ENCODE measurements at places on chromosomes 16 and 17.

DNA sequence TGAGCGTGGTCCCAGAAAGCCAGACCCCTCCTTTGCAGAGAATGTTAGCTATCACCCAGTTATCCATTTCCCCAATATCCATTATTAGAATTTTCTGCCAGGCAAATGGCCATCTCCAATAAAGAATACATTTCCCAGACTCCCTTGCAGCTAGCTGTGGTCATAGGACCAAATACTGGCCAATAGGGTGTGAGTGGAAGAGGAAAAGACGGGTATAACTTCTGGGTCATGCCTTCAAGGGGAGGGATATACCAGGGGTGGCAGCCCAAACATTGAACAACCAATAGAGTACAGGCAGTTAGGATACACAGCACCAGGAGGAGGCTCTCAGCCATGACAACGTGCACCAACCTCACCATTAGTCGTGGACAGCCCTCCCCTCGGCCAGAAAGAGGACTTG is 26.1 kb upstream of the FOXF1 start:
- H3K36me3 ChIP-seq = no peaks in the 10 kb centered on the region
- H3K4me1 ChIP-seq = no peaks in the 10 kb centered on the region
- H3K4me3 ChIP-seq = no peak overlapping the region
- DNase-seq = no peak

DNA sequence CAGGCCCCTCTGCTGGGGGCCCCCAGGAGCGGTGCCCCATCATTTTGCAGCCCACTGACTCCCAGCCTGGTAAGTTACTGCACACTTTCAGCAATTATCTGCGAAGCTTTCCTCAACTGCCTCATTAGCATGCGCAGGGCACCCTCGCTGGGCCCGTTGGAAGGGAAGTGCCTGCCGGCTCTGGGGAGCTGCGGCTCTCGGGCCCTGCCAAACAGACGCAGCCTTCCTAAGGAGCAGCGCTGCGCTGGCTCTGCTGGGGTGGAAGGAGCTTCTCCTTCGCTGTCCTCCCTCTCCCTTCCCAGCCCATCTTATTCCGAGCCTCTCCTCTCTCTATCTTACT is 71.0 kb downstream of the RBBP6 start:
- peak; percentile 24 for DNase-seq
- H3K4me1 ChIP-seq = peaks cover 9% of the 10 kb centered on the region
- H3K4me3 ChIP-seq = peak overlapping the region; percentile 23
- H3K27ac ChIP-seq = no peak overlapping the region

DNA sequence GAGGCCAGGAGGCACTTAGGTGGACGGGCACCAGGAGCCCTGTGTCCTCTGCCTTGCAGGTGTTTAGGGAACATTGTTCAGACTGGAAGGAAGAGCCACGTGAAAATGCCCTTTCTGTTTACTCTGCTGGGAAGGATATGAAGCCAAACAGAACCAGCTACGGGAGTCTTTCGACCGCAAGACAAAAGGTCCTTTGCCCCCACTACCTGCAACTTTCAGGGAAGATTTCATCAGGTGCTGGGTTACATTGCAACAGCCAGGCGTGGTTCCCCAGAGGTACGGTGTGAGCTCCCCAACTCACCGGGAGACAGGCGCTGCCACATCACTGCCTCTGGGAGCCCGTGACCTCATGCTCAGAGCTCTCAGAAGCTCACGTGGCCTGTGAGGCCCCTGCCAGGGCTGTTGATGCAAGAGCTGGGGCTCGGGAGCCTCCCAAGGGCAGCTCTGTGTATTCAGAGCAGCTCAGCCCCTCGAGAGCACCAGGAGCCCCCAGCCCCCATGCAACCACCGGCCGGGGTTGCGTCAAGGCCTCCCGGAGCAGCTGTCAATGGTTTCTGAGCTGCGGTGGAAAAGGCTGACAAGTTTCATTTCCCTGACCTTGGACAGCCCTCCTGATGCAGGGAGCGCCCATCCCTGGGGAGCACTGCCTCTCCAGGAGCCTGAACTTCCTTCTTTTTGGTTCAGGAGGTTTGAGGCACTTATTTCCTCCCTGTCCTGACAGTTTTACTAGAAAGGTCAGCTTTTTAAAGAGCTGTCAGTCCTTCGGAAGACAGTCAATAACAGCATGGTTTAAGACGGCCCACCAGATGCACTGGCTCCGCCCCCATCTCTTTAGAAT is 42.1 kb downstream of the TBC1D16 start:
- H3K36me3 ChIP-seq = no peaks in the 10 kb centered on the region
- peak; percentile 75 for DNase-seq
- H3K4me1 ChIP-seq = peaks cover 41% of the 10 kb centered on the region
- no peaks in the 10 kb centered on the region for H3K27me3 ChIP-seq
- H3K27ac ChIP-seq = peak overlapping the region; percentile 73

GRCh38 chr17:63641692-63642448 is 19.7 kb downstream of the MAP3K3 start:
- no peak overlapping the region for H3K27ac ChIP-seq
- peaks cover 23% of the 10 kb centered on the region for H3K4me1 ChIP-seq
- DNase-seq = no peak
- H3K4me3 ChIP-seq = no peak overlapping the region
- no peaks in the 10 kb centered on the region for H3K27me3 ChIP-seq
- H3K36me3 ChIP-seq = peaks cover 10% of the 10 kb centered on the region

DNA sequence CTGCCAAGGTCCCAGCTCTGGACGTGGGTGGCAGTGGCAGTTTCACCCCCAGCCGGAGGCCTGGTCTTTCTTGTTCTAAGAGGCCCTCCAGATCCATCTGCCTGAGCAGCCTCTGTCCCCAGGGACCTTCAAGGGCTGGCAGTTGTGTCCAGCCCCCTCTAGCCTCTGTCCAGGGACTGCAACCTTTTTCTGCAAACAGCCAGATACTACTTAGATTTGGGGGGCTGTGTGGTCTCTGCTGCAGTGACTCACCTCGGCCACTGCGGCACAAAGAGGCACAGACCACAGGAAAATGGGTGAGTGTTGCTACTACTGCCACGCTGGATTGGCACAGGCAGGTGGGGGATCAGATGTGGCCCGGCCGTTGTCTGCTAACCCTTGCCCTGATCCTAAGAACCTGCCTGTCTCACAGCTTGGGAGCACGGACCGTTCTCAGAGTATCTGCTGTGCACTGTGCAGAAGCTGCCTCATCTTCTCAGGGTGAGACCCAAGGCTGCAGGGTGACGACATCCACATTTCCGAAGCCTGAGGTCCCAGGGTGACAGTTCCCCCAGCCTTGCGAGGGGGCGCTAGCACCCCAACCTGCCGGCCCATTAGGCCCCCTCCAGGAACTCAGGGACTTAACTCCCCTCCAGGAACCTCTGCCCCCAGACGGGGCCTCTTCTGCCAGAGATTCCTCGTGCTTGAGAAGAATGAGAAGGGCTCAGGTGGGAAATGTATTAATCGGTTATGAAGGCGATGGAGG is 27.6 kb downstream of the MXRA7 start:
- H3K36me3 ChIP-seq = no peaks in the 10 kb centered on the region
- no peak overlapping the region for H3K27ac ChIP-seq
- H3K4me1 ChIP-seq = peaks cover 3% of the 10 kb centered on the region
- no peak for DNase-seq

GRCh38 chr17:56866496-56866895 is 32.5 kb downstream of the DGKE start:
- H3K36me3 ChIP-seq = peaks cover 22% of the 10 kb centered on the region
- no peak overlapping the region for H3K4me3 ChIP-seq
- no peak for DNase-seq
- no peaks in the 10 kb centered on the region for H3K27me3 ChIP-seq
- H3K27ac ChIP-seq = no peak overlapping the region
- peaks cover 9% of the 10 kb centered on the region for H3K4me1 ChIP-seq

DNA sequence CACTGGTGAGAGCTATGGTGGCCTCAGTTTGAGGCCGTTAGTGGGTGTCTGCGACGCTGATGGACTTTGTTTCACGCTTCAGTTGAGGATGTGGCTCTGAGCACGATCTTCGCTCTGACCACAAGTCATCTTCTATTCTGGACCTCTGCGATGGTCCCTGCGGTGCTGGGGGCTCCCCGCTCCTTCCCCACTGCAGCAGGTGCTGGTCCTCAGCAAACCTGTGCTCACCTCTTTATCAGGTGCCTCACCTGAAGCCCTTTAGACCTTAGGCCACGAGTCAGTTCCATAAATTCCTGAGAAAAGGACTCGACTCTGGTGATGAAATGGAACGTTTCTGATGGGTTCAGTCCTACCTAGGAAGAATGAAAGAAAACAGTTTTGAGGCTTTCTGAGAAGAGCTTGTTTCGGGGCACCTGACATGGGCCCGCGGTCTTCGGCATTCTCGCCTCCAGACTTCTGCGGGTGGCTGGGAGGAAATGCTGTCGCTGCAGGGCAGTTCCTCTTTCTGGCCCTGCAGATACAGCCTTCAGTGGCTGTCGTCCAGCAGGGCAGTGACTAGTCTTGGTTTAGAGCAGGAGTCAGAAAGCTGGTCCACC is 4.7 kb downstream of the KCTD5 start:
- H3K4me1 ChIP-seq = peaks cover 28% of the 10 kb centered on the region
- peak; percentile 60 for DNase-seq
- peak overlapping the region; percentile 91 for H3K27ac ChIP-seq
- peak overlapping the region; percentile 64 for H3K4me3 ChIP-seq
- peaks cover 14% of the 10 kb centered on the region for H3K36me3 ChIP-seq

- no peak overlapping the region for H3K4me3 ChIP-seq
- DNase-seq = no peak
- no peak overlapping the region for H3K27ac ChIP-seq
- H3K36me3 ChIP-seq = no peaks in the 10 kb centered on the region
Observed at GRCh38 chr16:62102588-62102987, 66.3 kb upstream of the CDH8 start.

GRCh38 chr17:55726440-55726839 is 3.8 kb upstream of the TMEM100 start:
- no peak overlapping the region for H3K4me3 ChIP-seq
- DNase-seq = no peak
- peaks cover 61% of the 10 kb centered on the region for H3K27me3 ChIP-seq
- no peaks in the 10 kb centered on the region for H3K4me1 ChIP-seq
- no peak overlapping the region for H3K27ac ChIP-seq
- H3K36me3 ChIP-seq = no peaks in the 10 kb centered on the region

- no peaks in the 10 kb centered on the region for H3K36me3 ChIP-seq
- no peak overlapping the region for H3K27ac ChIP-seq
- peak overlapping the region; percentile 79 for H3K4me3 ChIP-seq
- peaks cover 20% of the 10 kb centered on the region for H3K4me1 ChIP-seq
- DNase-seq = no peak
- H3K27me3 ChIP-seq = peaks cover 2% of the 10 kb centered on the region
Observed at GRCh38 chr17:56779322-56779721, 54.4 kb downstream of the C17orf67 start.

GRCh38 chr17:71287071-71287823 is 833.6 kb upstream of the SOX9 start:
- no peak overlapping the region for H3K27ac ChIP-seq
- H3K27me3 ChIP-seq = no peaks in the 10 kb centered on the region
- H3K4me1 ChIP-seq = no peaks in the 10 kb centered on the region
- no peak for DNase-seq
- no peak overlapping the region for H3K4me3 ChIP-seq

GRCh38 chr16:88427376-88427775 is 25.7 kb upstream of the ZFPM1 start:
- no peak overlapping the region for H3K27ac ChIP-seq
- no peak overlapping the region for H3K4me3 ChIP-seq
- no peaks in the 10 kb centered on the region for H3K36me3 ChIP-seq
- peaks cover 7% of the 10 kb centered on the region for H3K4me1 ChIP-seq

DNA sequence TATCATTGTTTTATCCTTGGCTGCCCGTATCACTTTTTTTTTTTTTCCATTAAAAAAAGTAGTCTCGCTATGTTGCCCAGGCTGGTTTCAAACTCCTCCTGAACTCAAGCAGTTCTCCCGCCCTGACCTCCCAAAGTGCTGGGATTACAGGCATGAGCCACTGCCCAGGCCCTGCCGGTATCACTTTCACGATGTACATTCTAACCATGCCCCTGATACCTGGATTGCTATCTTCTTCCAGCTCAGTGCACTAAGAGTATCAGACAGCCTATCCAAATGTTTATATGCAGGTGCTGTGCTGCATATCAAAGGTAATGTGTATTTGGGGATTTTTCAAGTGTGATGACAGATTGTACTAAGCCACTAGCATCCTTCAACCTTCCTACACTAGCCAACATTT is 14.2 kb downstream of the MOSMO start:
- H3K4me1 ChIP-seq = peaks cover 27% of the 10 kb centered on the region
- H3K27ac ChIP-seq = no peak overlapping the region
- no peak for DNase-seq
- no peaks in the 10 kb centered on the region for H3K27me3 ChIP-seq
- H3K36me3 ChIP-seq = peaks cover 2% of the 10 kb centered on the region

- no peaks in the 10 kb centered on the region for H3K27me3 ChIP-seq
- no peak for DNase-seq
- peaks cover 36% of the 10 kb centered on the region for H3K4me1 ChIP-seq
- peaks cover 47% of the 10 kb centered on the region for H3K36me3 ChIP-seq
Observed at GRCh38 chr17:19958023-19958422, 19.6 kb downstream of the AKAP10 start.

- no peak overlapping the region for H3K4me3 ChIP-seq
- no peak overlapping the region for H3K27ac ChIP-seq
- H3K27me3 ChIP-seq = no peaks in the 10 kb centered on the region
- no peaks in the 10 kb centered on the region for H3K4me1 ChIP-seq
Observed at GRCh38 chr16:54766355-54766754, 164.3 kb upstream of the IRX5 start.

GRCh38 chr17:44038604-44039011 is 23.8 kb upstream of the TMEM101 start:
- no peaks in the 10 kb centered on the region for H3K27me3 ChIP-seq
- H3K4me3 ChIP-seq = no peak overlapping the region
- H3K27ac ChIP-seq = no peak overlapping the region
- DNase-seq = no peak
- H3K36me3 ChIP-seq = peaks cover 36% of the 10 kb centered on the region

DNA sequence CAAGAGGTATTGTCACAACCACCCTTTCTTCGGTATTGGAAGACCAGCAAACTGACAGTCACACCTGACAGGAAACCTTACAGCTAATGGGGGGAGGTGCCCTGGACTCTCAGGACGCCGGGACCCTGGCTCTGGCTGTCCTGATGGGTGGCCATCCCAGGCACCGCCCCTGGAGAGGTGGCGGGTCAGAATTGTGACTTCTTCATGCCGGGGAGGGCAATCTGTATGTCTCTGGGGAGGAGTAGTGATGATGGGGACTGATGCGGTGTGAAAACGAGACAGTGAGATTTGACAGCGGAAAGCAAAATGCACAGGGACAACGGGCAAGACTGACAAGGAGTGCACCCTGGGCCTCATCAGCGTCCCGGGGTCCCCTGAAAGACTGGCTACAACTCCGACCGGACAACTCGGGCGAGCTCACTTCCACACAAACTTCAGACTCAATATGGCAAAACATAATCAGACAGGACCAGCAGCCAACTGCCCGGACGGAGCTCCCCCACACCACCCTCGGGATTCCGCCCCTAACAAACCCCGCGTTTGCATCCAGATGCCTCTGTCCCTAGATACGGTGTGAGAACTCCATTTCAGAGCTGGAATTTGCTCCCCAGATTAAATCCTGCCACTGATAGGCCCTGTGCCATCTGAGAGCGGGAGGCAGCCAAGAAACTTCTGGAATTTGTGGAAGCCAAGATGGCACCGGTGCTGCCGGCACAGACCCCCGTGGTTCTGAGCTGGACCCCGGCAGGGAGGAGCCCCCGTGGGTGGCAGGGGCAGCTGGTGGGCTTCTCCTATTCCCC is 83.6 kb upstream of the CREBBP start:
- no peak overlapping the region for H3K27ac ChIP-seq
- DNase-seq = no peak
- H3K27me3 ChIP-seq = peaks cover 1% of the 10 kb centered on the region
- H3K36me3 ChIP-seq = peaks cover 19% of the 10 kb centered on the region
- H3K4me3 ChIP-seq = no peak overlapping the region

Data from activated CD4-positive, alpha-beta memory T cell treated with anti-CD3 and anti-CD28 coated beads for 36 hours (primary cell).